Activated CD4-positive, alpha-beta T cell treated with anti-CD3 and anti-CD28 coated beads, Interleukin-2, amount 10 ng/mL, durations not matched to agents 7 days and 5 days (primary cell): ENCODE measurements at places on chromosomes 4 and X. TPM values are rescaled to one million over a fixed set of nuclear protein-coding genes. Genes with fewer than 3 reads are reported as not detected.

Gene SSX2B
- total RNA-seq: not detected

Gene CYTL1
- total RNA-seq: not detected

Gene GJB1
- not detected for total RNA-seq

Gene UGT2B17
- not detected for total RNA-seq

Gene AADAT
- total RNA-seq: not detected

Gene EMCN
- total RNA-seq: not detected

GRCh38 chrX:136200466-136200865 lies 50.7 kb downstream of the MAP7D3 start:
- no peaks in the 10 kb centered on the region for H3K27me3 ChIP-seq
- H3K27ac ChIP-seq: no peak overlapping the region
- H3K4me3 ChIP-seq: no peak overlapping the region

DNA sequence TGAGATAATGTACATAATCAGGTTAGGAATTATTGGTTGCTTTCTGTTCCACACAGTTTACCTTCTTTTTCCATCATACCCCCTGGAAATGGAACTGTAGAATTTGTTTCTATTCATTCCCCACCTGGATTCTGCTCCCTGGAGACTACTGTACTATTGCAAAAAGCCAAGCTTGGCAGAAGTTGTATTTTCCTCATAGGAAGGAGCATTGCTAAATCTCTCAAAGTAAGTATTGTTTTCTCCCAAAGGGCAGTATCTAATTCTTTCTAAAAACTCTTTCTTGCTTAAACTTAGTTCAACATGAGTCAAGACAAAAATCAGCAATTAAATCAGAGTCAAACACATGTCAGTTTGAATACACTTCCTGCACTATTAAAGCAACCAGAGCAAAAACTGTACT lies 136.2 kb downstream of the CDS1 start:
- H3K4me1 ChIP-seq: no peaks in the 10 kb centered on the region
- H3K27ac ChIP-seq: no peak overlapping the region
- no peak for DNase-seq
- H3K4me3 ChIP-seq: no peak overlapping the region
- H3K36me3 ChIP-seq: no peaks in the 10 kb centered on the region
- H3K27me3 ChIP-seq: no peaks in the 10 kb centered on the region

DNA sequence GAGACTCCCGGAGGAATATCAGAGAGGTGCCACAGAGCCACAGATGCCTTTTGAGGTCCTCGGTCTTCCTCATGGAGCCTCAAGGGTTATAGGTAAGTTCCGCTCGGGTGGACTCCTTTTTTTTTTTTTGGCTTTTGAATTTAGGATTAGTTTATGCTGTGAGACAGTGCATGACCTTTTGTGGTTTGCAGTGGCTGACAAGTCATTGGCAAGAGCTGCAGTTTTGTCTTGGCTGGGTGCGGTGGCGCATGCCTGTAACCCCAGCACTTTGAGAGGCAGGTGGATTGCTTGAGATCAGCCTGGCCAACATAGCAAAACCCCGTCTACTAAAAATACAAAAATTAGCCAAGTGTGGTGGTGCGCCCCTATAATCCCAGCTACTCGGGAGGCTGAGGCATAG lies 4.5 kb upstream of the GRSF1 start:
- no peaks in the 10 kb centered on the region for H3K36me3 ChIP-seq
- no peak overlapping the region for H3K27ac ChIP-seq
- peaks cover 10% of the 10 kb centered on the region for H3K4me1 ChIP-seq

GRCh38 chrX:5730556-5730955 lies 498.1 kb downstream of the NLGN4X start:
- H3K27me3 ChIP-seq: no peaks in the 10 kb centered on the region
- DNase-seq: no peak
- no peak overlapping the region for H3K4me3 ChIP-seq
- H3K36me3 ChIP-seq: no peaks in the 10 kb centered on the region
- H3K27ac ChIP-seq: no peak overlapping the region
- no peaks in the 10 kb centered on the region for H3K4me1 ChIP-seq

DNA sequence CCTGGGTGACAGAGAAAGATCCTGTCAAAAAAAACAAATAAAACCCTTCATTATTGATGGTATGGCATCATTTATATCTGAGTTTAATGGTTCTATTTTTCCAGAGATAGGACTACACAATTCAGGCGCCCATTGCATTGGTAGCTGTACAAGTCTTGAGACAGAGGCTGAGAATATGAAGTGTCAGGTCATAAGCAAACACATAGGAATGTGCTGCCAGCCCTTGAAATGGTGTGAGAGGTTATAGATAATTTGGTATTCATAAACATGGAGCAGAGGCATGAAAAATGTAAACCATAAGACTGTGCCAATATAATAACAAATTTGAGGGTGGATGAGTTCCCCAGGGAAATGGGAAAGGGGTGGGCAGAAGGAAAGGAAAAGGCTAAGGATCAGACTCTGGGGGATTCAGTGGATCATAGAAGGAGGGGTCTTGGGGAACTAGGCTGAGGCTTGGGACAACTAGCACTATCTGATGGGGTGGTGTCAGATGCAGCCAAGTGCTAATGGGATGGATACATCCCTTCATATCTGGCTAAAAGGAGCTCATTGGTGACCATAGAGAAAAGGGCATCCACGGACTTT lies 50.8 kb downstream of the MAOA start:
- no peak overlapping the region for H3K27ac ChIP-seq
- peaks cover 6% of the 10 kb centered on the region for H3K27me3 ChIP-seq
- no peak overlapping the region for H3K4me3 ChIP-seq
- H3K36me3 ChIP-seq: no peaks in the 10 kb centered on the region

GRCh38 chr4:98557194-98557892 lies 101.1 kb downstream of the TSPAN5 start:
- H3K4me1 ChIP-seq: no peaks in the 10 kb centered on the region
- H3K4me3 ChIP-seq: no peak overlapping the region

DNA sequence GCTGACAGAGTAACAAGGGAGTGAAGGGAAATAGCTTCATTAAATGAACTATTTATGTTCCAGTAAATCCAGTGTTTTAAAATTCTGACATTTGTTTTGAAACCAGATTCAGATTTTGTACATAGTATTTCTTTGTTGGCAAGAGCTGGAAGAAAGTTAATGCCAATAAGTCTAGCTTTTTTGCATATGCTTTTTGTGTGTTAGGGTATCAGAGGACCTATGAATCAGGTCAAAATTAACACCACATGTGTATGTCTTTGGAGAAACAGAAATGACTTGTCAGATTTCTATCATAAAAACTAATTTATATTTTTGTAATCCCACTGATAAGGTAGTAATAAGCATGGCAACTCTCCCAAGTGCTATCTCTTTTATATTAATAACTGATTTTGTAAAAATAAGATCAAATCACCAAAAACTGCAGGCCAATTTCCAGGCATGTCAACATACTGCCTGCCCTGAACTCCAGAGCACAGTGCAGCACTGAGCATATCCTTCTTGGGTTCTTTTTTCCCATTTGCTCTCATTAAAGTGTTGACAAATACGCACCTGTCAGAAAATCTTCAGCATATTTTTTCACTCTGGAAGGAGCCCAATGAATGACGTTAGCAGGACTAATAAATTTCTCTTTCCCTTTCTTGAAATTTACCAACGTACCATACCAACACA lies 65.5 kb downstream of the SH3RF1 start:
- no peak overlapping the region for H3K4me3 ChIP-seq
- H3K4me1 ChIP-seq: no peaks in the 10 kb centered on the region
- H3K36me3 ChIP-seq: no peaks in the 10 kb centered on the region
- H3K27ac ChIP-seq: no peak overlapping the region

DNA sequence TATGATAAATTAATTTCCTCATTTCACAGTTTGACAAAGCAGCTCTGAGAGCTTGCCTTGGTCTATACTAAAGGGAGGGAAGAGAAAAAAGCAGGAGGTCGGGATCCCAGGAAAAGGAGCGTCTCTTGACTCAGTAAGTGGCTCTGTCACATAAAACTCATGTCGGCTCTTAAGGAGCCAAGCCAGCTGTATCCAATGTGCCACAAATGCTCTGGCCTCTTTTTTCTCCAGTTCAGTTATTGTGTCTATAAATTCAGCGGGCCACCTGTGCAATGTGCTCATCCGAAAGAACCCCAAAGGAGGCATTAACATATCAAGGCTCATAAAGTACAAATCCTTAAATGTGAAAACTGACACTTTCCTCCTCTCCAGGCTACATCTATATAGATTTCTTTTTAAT lies 337.7 kb upstream of the FAM241A start:
- no peaks in the 10 kb centered on the region for H3K4me1 ChIP-seq
- no peaks in the 10 kb centered on the region for H3K36me3 ChIP-seq
- no peak overlapping the region for H3K27ac ChIP-seq
- DNase-seq: no peak
- H3K27me3 ChIP-seq: no peaks in the 10 kb centered on the region
- H3K4me3 ChIP-seq: no peak overlapping the region

- no peak overlapping the region for H3K4me3 ChIP-seq
- no peak overlapping the region for H3K27ac ChIP-seq
- H3K36me3 ChIP-seq: no peaks in the 10 kb centered on the region
- no peaks in the 10 kb centered on the region for H3K4me1 ChIP-seq
- H3K27me3 ChIP-seq: no peaks in the 10 kb centered on the region
- no peak for DNase-seq
These were observed 324.2 kb downstream of the MAPK10 start for GRCh38 chr4:86035688-86036087.

DNA sequence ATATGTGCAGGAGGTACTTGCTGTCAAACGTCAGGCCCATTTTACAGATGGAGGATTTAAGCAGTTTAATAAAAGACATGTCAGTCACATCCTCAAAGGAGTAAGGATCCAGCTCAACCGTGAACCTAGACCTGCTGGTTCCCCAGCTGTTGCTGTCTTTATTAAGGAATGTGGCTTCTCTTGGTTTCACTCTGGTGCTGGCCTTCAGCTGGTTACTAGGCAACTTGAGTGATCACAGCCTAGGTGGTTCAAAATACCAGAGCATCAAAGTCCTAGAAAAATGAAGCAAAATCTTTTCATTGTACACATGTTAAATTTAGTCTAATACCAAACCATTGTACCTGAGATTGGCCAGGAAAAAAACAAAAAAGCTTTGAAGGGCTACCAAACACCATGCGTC lies 32.7 kb upstream of the GLRA2 start:
- peaks cover 18% of the 10 kb centered on the region for H3K4me1 ChIP-seq
- peak overlapping the region; percentile 73 for H3K4me3 ChIP-seq
- peak overlapping the region; percentile 90 for H3K27ac ChIP-seq

DNA sequence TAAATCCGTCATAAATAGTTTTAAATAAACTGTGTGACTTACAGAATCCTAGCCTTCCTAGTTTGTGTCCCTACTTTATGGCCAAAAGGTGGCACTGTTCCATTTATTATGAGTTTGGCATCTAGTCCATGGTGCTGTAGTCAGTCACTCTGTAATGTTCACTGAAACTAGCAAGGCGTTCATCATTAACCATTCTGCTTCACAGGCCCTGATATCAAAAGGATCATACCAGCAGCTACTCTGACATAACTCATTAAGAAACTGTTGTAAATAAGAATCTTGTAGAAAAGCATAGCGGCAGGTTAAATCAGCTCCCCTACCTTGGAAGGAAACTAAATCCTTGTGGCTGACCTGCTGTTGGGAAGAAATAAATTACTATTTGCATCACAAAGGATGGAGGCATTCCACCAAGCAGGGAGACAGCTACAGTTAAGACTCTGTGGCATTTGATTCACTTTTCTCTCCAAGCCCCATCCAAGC lies 919.6 kb upstream of the DIAPH2 start:
- no peak for DNase-seq
- H3K4me1 ChIP-seq: no peaks in the 10 kb centered on the region
- no peaks in the 10 kb centered on the region for H3K27me3 ChIP-seq
- H3K27ac ChIP-seq: no peak overlapping the region
- H3K36me3 ChIP-seq: no peaks in the 10 kb centered on the region

DNA sequence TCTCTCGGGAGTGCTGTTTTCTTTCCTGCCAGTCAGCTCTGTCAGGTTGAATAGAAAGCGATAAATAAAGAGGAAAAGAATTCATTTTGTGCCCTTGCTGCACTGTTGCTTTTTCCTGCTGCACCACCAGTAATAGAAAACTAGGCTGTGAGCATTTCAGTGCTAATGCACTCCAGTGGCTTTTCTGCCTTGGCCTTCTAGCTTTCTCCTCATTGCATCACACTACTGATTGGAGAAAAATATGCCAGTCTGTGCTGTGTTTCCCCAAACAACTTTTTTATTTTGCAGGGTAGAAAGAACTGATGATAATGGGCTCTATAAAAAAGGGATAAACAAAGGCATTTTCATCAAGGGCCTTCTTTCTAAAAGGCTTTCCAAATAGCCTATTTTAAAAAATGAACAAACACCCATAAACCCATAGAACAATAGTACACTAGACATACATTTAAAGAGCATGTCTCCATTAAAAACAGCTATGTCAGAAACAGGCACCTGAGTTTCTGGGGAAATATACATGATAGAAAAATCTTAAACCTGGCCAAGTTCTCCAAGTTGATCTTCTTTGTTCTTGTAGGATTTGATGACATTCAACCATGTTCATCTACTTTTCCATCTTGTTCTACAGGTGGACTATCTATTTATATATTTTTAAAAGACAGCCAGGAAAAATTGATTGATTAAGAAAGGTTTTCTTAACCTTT lies 86.3 kb downstream of the GPRIN3 start:
- H3K27me3 ChIP-seq: no peaks in the 10 kb centered on the region
- peaks cover 1% of the 10 kb centered on the region for H3K4me1 ChIP-seq
- DNase-seq: no peak
- H3K27ac ChIP-seq: no peak overlapping the region
- no peaks in the 10 kb centered on the region for H3K36me3 ChIP-seq
